Stimulated activated naive CD8-positive, alpha-beta T cell treated with anti-CD3 and anti-CD28 coated beads, Interleukin-15, Interleukin-2, amounts not matched to agents 100 U/mL and 50 U/mL, for 24 hours (primary cell): ENCODE measurements at places on chromosomes 2 and 18.

GRCh38 chr2:151347906-151348305 lies 9.5 kb upstream of the TNFAIP6 start:
- DNase-seq, result no peak

DNA sequence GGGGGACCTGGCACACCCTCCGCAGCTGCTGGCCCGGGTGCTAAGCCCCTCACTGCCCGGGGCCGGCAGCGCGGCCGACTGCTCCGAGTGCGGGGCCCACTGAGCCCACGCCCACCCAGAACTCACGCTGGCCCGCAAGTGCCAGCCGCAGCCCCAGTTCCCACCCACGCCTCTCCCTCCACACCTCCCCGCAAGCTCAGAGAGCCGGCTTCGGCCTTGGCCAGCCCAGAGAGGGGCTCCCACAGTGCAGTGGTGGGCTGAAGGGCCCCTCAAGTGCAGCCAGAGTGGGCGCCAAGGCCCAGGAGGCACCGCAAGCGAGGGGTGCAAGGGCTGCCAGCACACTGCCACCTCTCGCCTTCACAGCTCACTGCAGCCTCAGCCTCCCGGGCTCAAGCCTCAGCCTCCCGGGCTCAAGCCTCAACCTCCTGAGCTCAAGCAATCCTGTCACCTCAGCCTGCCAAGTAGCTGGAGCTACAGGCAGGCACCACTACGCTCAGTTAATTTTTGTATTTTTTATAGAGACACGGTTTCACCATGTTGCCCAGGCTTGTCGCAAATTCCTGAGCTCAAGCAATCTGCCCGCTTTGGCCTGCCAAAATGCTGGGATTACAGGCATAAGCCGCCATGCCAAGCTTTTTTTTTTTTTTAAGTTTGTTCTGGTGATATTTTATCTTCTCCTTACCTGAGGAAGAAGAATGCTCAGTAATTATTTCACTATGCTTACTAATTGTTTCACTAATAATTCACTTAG lies 71.7 kb upstream of the CDCA7 start:
- DNase-seq, result no peak

DNA sequence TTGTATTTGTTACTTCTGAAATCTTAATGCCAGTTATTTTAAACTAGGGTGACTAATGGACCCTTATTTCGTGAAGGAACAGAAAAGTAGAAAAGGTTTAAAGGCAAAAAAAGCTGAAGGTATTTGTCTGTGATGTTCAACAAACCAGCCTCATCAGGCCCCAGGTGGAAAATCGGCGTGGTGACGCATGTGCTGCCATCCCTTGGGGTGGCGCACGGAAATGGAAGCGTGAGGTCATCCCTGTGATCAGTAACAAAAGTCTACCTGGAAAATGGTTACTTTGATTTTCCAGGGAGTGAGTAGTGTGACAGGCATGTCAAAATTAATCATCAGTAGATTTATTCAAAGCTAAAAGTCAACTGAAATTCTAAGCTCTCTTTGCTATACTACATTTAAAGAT lies 313.2 kb downstream of the GBX2 start:
- no peak for DNase-seq

- DNase-seq, result no peak
These were observed 51.7 kb downstream of the COX7A2L start for GRCh38 chr2:42309366-42309765.

DNA sequence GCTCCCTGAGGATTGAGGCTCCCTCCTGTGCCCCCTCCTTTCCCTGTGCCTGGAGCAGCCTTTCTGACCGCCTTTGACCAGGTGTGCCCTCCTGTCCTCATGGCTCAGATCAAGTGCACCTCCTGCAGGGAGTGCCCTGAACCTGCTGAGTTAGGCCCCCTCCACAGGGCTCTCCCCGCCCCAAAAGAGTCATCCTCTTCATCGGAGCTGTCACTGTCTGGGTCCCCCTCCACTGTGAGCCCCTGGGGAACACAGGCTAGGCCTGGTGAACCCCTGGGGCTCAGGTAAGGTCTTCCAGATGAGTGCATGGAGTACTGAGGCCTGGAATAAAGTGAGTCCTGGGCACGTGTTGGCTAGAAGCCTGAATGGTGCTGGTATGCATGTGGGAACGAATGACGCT lies 173.5 kb downstream of the INHBB start:
- DNase-seq, result no peak

DNA sequence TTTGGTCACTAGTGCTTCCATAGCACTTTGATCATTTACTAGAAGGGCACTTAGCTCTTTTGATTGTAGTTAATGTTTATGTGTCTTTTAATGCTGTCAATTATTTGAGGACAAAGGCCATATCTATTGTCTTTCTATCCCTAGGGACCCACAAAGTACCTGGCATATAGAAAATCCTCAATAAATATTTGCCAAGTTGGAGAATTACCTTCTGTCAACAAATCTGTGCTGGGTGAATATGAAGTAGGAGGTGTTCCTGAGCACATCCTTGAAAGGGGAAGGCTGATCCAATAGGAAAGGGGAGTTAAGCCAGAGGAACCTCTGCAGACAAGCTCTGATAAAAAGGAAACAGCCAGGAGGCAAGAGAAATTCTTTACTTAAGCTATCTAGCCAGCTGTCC lies 8.2 kb downstream of the DPP4 start:
- DNase-seq, result no peak

DNA sequence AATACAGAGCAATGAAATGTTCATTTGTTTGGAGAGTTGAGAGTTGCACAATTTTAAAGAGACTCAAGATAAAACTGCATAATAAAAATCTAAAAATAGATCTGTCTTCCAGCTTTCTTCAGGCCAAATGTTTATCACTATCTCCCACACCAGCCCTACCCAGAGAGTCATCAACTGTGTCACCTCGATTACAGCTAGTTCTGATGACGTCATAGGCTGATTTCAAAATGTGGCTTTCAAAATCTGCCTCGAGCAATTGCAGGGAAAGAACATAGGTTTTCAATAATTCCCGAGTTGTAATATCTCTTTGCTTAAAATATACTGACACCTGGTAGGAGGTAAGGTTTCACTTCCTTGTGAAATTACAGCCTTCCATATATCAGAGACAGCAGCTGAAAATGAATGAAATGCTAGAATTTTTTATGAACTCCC lies 677.6 kb upstream of the ID2 start:
- no peak for DNase-seq
